Skin of body (tissue), 3 donors: ENCODE measurements at places on chromosomes 11 and 22.
A peak's percentile ranks its signal among the peaks of the same experiment; 100 is the strongest.

DNA sequence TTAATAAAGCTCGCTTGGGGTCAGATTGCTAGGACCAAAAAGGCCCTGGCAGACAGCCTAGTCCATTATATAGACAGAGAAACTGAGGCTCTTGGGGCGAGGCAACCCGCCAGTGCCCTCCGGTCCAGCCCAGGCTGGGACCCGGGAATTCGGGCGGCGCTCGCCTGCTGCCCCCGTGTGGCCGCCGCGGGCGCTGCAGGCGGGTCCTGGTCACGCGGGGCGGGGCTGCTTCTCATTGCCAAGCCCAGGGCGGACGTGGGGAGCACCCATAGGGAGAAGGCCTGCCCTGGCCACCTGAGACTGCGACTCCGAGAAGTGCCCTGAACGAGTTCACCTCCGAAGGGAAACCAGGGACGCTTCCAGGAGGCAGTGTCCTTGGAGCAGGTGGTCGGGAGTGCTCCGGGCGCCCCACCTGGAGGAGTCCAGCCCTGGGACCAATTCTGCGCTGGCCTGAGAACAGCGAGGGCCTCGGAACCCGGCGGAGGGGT, 36.0 kb upstream of the CSNK1E start:
- DNase-seq = peak; percentile 8

GRCh38 chr11:14386895-14387480, 28.0 kb upstream of the RRAS2 start:
- DNase-seq = peak; percentile 41

GRCh38 chr11:12215181-12215593, 104.8 kb downstream of the MICAL2 start:
- no peak for DNase-seq

DNA sequence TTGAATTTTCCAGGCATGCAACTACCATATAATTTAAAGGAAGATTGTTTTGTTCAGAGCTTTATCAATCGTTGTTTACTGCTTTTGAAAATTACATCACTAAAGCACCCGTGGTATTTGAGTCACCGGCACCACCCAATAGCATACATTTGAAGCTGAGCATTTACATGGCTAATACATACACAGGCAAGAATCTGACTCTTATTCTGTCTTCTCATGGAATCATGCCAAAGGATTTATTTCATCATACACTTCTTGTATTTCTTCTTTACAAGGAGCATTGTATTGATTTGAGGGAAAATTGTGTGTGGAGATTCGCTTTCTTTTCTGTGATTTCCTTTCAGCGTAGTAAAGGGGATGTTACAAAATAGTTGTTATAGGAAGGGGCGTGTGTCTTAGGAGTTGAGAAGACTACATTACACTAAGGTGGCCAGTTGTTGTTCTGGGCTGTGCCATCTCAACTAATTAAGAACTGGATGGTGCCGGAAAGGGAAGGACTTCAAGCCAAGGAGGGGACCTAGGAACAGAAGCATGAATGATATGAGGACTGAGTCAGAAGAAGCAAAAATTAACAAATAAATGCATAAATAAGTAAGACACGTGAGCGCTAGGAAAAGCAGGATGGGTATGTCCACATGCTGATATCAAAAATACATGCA, 12.9 kb upstream of the CD3E start:
- DNase-seq = peak; percentile 44

DNA sequence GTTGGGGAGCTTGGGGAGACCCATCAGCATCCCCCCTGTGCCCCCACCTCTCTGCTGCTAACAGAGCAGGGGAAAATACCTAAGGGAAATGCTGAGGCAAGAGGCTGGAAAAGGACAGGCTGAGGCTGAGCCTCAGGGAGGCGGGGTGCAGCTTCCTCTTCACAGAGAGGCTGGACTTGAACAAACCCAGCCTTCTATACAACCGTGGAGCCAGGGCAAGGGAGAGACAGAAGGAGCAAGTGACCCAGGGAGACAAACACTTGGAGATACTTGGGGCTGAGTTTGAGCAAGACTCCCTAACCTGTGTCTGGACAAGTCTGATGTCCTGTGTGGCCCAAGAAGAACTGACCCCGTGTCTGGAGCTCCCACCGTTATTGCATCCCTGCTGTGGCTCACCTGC, at the start of gene SLCO2B1:
Gene SLCO2B1 (plus strand): TSS at position 229 of the 400 bp plus-strand sequence. CDS start 275 bp downstream, outside the sequence.
- no peak for DNase-seq

DNA sequence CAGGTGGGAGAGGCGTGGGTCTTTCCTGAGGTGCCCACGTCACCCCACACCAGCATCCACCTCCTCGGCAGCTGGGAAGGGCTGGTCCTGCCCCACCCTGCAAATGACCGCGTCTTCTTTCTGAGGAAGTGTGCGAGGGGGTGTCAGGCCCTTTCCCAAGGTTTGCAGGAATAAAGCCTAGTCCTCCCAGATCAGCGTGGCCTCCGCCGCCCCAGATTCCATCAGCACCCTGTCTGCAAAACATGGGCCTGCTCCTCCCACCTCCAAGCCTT, 14.4 kb upstream of the SLC39A13 start:
- no peak for DNase-seq
